ENCODE measurements at places on chromosomes 16 and 17.

DNA sequence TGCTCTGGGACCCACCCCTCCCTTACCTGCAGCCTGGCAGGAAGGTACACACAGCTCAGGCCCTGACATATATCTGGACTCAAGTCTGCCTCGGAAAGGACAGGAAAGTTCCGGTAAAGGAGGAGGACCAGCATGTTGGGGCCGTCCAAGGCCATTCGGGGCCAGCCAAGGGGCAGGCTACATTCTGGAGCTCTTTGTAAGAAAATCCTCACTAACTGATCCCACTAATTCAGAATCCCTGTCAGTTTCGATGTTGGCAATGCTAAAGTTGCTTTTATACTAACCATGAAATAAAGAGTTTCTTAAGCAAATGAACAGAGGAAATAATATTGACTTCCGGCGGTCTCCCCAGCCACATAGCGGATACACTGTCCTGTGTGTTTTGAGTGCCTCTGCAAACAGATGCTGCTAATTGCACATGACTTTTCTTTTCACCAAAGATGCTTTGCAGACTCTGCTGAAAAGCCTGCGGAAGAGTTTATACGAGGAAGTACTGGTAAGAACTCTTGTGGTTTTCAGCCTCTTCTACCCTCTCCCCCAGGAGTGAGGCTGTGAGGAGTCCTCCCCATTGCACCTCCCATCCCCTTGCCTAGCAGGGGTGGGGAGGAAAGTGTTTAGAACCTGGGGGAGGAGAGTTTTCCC lies 54.8 kb downstream of the PLXDC1 start:
- DNase-seq, result no peak

GRCh38 chr16:1002399-1003166 lies 21.0 kb downstream of the SOX8 start:
- DNase-seq, result peak; percentile 68

DNA sequence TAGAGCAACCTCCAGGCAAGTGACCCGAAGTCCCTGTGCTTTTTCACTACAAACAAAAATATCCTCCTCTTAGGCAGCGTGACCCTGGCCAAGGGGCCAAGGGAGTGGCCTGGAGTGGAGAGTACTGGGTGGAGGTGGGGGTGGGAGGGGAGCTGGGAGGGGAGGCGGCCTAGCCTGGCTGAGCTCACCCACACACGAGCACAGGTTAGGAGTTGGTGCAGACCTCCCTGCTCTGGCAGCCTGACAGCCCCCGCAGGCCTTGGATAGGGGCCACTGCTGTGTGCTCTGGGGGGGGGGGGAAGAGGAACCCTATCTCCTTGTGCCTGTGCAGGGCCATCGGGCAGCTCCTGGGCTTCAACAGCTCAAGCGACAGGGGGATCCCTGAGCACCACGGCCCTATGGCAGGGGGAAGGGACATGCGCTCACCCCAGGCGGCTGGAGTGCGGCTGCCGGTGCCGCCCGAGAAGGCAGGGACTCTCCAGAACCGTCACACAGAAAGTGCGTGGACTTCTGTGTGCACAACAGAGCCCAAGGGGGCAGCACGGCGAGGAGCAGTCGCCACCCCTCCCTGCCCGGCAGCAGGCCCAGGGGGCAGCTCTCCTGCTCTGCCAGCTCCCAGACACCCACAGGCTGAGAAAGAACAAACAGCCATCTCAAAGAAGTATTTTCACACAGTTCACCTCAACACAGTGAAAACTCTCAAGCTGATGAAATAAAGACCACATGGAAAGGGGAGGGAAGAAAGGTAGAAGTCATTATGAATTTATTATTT lies 13.3 kb downstream of the SLC16A3 start:
- DNase-seq, result no peak

GRCh38 chr17:60134396-60135150 lies 15.2 kb upstream of the CA4 start:
- peak; percentile 29 for DNase-seq

DNA sequence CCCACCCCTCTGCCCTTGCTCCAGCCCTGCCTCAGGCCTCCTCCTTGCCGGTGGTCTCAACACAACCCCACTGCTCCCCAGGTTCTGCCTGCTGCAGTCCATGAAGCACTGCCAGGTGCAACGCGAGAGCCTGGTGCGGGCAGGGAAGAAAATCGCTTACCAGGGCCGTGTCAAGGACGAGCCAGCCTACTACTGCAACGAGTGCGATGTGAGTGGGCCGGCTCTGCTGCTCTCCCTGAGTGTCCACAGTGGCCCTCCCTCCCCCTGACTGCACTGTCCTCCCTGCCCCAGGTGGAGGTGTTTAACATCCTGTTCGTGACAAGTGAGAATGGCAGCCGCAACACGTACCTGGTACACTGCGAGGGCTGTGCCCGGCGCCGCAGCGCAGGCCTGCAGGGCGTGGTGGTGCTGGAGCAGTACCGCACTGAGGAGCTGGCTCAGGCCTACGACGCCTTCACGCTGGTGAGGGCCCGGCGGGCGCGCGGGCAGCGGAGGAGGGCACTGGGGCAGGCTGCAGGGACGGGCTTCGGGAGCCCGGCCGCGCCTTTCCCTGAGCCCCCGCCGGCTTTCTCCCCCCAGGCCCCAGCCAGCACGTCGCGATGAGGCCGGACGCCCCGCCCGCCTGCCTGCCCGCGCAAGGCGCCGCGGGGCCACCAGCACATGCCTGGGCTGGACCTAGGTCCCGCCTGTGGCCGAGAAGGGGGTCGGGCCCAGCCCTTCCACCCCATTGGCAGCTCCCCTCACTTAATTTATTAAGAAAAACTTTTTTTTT lies 1.8 kb upstream of the TMEM88 start:
- DNase-seq, result no peak

Data from HS-5 (cell line).